Activated CD4-positive, alpha-beta T cell treated with anti-CD3 and anti-CD28 coated beads, Interleukin-2, amount 10 ng/mL, durations not matched to agents 7 days and 5 days (primary cell): ENCODE measurements at places on chromosomes 7 and 10. TPM values are rescaled to one million over a fixed set of nuclear protein-coding genes. Genes with fewer than 3 reads are reported as not detected.

Gene MACROH2A2
- total RNA-seq = 4.9 TPM

Gene RAPGEF5
- total RNA-seq = 0.60 TPM

GRCh38 chr7:120190566-120190965, 82.4 kb upstream of the KCND2 start:
- no peaks in the 10 kb centered on the region for H3K27me3 ChIP-seq
- H3K4me1 ChIP-seq = no peaks in the 10 kb centered on the region
- DNase-seq = no peak

DNA sequence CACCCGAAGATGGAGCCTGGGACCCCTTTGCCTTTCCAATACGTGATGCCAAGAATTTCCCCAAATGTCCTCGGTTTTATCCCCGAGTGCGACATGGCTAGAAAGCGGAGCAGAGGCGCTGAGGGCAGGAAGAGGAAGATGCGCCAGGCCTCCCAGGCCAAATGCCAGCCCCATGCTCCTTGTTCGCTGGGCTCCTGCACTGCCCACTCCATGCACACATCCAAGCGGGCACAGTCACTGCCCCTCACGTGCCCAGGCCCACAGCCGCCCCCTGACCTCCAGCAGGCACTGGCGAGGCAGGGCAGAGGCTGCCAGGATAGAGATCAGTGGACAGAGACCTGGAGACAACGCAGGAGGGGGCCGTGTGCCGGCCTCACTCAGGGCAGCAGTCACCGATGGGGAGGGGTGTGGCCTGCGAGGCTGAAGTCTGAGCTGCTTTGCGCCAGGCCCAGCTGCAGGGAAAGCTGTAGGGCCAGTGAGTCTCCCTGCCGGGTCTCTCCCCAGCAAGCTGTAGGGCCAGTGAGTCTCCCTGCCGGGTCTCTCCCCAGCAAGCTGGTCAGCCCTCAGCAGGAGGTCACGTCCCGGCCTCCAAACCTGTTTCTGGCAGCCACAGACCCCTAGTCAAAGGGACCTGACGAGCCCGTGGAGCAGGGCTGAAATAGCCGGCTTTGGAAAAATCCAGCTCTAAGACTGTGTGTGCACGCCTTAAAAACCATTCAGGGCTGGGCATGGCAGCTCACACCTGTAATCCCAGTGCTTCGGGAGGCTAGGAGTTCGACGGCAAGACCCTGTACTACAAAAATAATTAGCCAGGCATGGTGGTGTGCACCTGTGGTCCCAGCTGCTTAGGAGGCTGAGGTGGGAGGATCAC, 100.6 kb upstream of the DIP2C start:
- peaks cover 1% of the 10 kb centered on the region for H3K27me3 ChIP-seq
- no peak for DNase-seq
- H3K27ac ChIP-seq = no peak overlapping the region
- H3K4me3 ChIP-seq = no peak overlapping the region

GRCh38 chr7:40945788-40946187, 757.1 kb downstream of the INHBA start:
- no peaks in the 10 kb centered on the region for H3K27me3 ChIP-seq
- H3K4me3 ChIP-seq = no peak overlapping the region
- H3K36me3 ChIP-seq = no peaks in the 10 kb centered on the region

GRCh38 chr10:119183664-119184412, 5.2 kb upstream of the PRDX3 start:
- H3K27me3 ChIP-seq = no peaks in the 10 kb centered on the region
- DNase-seq = no peak
- H3K4me3 ChIP-seq = no peak overlapping the region
- no peaks in the 10 kb centered on the region for H3K36me3 ChIP-seq
- peak overlapping the region; percentile 46 for H3K27ac ChIP-seq

DNA sequence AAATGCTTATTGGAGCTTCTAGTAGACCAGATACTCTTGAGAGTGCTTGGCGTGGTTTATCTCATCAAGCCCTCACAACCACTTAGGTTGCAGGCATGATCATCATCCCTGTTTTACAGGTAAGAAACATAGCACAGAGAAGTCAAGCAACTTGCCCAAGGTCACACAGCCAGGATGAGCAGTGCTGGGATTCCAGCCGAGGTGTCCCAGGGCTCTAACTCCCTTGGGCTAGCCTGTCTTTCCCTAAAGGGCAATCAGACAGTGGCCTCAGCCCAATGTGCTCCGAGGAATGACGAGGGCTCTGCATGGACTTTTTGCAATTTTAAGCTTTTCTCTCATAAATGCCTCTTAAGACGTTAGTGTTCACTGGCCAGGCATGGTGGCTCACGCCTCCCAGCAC, 39.9 kb upstream of the SPDYE3 start:
- H3K4me3 ChIP-seq = no peak overlapping the region
- H3K4me1 ChIP-seq = peaks cover 21% of the 10 kb centered on the region
- no peak for DNase-seq
- H3K27me3 ChIP-seq = peaks cover 3% of the 10 kb centered on the region
- H3K27ac ChIP-seq = no peak overlapping the region

DNA sequence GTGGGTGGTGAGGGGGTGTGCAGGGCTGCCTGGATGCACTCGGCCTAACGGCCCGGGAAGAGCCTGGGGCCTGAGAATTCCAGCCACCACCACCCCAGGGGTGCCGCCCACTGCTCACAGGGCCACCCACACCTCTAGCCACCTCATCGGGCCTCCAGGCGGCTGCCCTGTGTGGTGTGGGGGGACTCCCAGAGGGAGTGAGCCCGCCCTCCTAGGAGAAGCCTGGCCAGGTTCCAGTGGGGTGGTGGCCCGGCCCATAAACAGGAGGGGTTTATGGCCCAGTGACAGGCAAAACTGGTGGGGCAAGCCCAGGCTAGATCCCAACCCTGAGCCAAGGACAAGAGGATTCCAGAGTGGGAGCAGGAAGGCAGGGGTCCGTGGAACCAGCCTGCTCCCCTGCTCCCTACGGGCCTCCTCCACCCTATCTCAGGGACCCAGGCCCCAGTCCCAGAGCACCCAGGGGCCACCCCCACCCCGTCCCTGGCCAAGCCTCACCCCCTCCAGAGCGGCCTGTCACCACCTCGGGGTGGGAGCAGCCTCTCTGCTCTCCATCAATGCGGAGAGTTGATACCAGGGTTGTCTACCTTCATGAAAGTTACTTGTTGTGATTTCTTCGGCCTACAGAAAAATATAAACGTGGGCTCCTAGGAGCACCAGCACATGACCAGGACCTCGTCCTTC, 20.2 kb upstream of the PDGFA start:
- H3K27me3 ChIP-seq = no peaks in the 10 kb centered on the region
- no peak for DNase-seq
- no peaks in the 10 kb centered on the region for H3K36me3 ChIP-seq
- peaks cover 3% of the 10 kb centered on the region for H3K4me1 ChIP-seq

DNA sequence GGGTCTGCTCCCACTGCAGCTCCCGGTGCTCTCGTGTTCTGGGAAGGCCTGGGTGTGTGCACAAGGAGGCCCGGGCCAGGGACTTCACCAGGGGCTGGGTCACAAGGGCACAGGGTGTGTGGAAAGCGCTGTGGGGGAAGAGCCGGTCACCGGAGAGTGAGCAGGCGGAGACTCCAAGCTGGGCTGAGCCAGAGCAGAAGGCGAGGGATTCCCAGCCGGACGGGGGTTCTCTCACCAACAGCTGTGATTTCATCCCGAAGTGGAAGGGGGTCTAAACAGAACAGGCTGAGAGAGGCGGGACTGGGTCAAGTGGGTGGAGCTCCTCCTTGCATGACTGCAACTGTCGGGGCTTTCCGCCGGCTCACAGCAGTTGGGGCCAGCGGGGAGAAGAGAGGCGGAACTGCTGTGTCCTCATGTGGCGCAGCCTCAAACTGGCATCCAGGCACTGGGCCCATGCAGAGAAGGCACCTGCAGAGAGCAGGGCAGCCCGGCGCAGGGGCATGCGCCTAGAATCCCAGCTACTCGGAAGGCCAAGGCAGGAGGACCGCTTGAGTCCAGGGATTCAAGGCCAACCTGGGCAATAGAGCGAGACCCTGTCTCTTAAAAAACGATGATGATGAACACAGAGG, 7.6 kb upstream of the ORAI2 start:
- peak overlapping the region; percentile 81 for H3K4me3 ChIP-seq
- peak overlapping the region; percentile 100 for H3K27ac ChIP-seq
- DNase-seq = peak; percentile 80
- peaks cover 80% of the 10 kb centered on the region for H3K4me1 ChIP-seq

DNA sequence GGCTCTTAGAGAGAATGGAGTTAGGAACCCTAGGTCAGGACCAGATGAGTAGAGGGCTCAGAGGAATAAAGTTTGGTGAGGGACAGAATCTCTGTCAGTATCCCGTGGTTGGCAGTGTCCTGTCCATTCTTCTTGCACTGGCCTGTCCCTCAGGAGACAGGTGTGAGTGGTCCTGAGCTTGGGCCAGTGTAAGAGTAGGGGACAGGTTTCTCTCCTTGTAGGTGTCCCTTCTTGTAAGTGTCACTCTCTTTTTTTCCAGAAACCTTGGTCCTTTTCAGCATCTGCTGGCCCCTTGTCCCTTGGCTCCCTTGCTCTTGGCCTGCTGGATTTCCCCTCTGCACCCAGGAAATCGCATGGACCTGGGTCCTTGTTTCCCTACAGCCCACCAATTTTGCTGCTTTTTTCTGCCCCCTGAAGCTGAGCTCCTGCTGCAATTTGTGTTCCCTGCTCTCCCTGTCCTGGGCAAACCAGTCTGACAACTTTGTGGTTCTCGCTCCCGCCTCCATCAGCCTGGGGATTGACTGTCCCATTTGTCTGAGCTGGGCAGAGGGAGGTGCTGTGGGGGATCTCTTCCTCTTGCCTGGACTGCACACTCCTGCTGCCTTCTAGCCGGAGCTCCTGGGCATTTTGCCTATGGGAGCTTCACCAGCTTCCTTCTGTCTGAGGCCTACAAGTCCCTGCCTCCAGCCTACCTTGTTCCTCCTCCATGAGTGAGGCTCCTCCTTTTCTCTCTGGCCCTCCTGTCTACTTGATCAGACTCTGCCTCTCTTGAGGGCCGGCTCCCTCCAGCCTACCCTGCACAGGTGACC, 6.5 kb downstream of the TSPAN14 start:
- peak overlapping the region; percentile 86 for H3K27ac ChIP-seq
- peak overlapping the region; percentile 98 for H3K4me3 ChIP-seq
- H3K4me1 ChIP-seq = peaks cover 93% of the 10 kb centered on the region
- H3K27me3 ChIP-seq = no peaks in the 10 kb centered on the region
- no peak for DNase-seq
- H3K36me3 ChIP-seq = peaks cover 74% of the 10 kb centered on the region

GRCh38 chr10:121303287-121303890, 294.9 kb downstream of the FGFR2 start:
- no peaks in the 10 kb centered on the region for H3K27me3 ChIP-seq
- no peaks in the 10 kb centered on the region for H3K4me1 ChIP-seq
- no peak for DNase-seq
- no peak overlapping the region for H3K27ac ChIP-seq

DNA sequence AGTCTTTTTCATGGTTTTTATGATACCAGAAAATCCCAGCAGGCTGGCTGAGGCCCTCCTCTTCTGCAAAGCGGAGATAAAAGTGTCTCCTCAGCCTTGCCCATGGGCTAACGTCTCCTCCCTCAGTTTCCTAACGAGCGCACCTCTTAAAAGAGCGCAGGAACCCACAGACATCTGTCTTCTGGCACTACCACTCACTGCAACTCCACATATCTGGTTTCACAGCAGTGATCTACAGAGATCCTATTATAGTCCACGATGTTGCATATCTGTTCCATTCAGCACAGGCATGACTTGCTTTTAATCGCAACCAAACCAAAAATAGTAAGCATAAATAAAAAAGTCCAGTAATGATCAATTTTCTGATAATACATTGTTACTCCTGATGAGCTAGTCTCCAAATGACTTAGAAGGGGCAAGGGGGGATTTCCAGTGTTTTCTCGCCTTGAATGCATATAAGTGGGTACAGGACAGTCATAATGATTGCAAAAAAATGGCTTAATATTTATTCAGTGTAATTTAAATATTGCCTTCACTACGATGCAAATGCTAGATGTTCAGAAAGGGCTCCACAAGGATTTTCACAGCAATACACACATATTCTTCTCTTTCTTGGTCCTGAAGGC, 20.9 kb downstream of the ANKRD22 start:
- H3K4me3 ChIP-seq = no peak overlapping the region
- H3K27ac ChIP-seq = no peak overlapping the region
- peaks cover 22% of the 10 kb centered on the region for H3K36me3 ChIP-seq
- peaks cover 69% of the 10 kb centered on the region for H3K4me1 ChIP-seq
- no peak for DNase-seq
